ENCODE measurements at places on chromosomes 3 and 15.

- DNase-seq: no peak
Measured at GRCh38 chr3:58116985-58117384, 93.8 kb downstream of the DNASE1L3 start.

DNA sequence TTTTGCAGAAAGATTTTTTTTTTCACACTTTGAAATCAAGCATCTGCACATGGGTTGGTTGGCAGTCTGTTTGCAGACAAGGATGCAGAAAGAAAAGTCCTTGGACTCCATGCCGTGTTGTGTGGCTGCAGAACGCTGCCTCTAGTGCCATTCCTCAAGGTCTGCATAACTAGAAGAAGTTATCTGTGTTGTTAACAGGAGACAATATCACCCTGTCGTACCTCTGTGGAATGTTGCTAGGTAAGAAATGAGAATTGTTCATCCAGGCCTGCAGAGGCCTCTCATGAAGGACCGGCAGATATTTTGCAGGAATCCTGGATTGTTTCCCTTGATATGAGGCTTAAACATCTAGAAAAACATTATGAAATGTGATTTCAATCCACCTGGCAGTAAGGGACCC, 58.5 kb upstream of the PPARG start:
- no peak for DNase-seq

GRCh38 chr15:69036826-69037225, 22.3 kb downstream of the NOX5 start:
- no peak for DNase-seq

DNA sequence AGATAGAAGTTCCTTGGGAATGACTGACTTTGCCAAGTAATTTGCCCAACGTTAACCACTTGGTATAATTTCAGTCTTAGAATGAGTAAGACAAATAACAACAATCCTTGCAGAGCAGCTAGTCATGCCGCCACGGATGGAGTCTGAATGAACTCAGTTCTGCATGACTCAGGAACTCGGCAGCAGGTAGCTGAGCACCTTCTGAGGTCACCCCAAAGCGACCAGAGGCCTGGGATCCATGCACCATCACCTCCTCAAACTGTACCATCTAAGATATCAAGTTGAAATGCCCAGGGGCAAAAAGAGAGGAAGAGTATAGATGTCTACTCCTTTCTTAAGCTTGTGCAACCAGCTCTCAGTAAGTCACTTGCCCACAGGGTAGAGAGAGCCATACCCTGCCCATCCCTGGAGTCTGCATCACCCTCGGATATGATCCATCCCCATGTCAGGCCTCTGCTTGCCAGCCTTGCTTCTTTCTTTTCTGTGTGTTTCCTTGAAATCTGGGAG, 8.5 kb upstream of the CDCP1 start:
- no peak for DNase-seq

DNA sequence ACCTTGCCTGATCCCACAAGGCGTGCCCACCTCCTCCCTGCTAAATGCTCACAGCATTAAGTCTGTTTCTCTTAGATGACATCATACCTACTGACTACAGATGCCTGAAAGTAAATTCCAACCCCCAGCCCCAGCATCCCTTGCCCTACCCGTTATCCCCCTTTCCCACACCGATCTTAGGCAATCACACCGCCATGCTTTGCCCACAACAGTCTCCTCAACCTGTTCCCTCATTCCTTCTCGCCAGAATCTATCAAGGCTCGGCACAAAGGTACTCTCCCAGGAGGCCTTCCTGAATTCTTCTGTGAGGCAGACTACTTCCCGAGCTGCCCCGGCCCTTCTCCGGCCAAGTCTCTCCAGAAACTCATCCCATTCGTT, 789 bp upstream of the SEC61A1 start:
- no peak for DNase-seq

DNA sequence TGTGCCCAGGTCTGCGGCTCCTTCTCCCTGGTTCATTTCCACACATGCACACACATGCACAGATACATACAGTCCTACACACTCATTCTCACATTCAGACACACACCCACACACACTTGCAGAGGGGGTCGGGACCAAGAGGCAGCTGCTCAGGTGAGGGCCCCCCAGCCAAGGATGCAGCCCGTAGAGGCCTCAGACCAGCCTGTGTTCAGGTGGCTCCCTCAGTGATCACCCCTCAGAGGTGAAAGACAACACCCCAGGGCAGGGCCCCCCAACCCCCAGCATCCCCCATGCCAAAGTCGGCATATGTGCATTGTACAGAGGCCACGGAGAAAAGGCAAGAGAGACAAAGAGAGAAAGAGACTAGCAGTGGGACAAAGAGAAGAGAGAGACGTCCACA, 5.9 kb upstream of the CORO2B start:
- DNase-seq: no peak

GRCh38 chr3:71104976-71105375, 478.6 kb downstream of the FOXP1 start:
- DNase-seq: no peak

DNA sequence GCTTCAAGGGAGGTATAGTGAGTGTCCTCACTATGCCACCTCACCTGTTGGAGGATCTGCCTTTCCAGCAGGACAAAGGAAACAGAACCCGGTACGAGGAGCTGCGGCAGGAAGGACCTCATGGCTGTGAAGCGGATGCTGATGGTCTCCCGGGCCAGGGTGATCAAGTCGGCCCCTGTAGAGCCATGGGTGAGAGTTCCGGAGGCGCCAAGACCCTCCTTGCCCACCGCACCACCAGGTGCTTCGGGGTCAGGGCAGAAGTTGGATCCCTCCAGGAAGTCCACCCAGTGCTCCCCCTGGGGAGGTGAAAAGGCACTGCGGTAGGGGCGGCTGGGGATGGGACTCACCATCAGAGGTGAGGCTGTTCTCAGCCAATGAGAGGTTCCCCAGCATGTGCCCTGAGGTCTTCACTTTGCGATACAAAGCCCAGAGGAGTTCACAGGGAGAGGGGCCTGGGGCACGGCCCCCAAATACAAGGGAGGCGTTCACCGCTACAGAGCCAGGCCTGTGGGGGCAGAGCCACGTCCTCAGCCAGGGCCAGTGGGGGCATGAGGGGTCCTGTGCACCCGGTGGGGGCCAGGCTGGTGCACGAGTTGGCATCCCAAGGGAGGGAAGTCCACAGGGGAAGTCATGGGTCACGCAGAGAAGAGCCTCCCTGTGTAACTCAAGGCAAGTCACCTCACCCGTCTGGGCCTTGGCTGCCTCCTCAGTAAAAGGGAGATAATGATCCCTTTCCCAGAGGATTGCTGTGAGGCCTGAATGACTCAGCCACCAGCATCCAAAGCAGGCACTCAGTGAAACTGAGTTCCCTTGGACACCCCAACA, 27.7 kb downstream of the C15orf39 start:
- no peak for DNase-seq

- no peak for DNase-seq
Measured at GRCh38 chr3:175007306-175007705, 148.2 kb downstream of the NAALADL2 start.

DNA sequence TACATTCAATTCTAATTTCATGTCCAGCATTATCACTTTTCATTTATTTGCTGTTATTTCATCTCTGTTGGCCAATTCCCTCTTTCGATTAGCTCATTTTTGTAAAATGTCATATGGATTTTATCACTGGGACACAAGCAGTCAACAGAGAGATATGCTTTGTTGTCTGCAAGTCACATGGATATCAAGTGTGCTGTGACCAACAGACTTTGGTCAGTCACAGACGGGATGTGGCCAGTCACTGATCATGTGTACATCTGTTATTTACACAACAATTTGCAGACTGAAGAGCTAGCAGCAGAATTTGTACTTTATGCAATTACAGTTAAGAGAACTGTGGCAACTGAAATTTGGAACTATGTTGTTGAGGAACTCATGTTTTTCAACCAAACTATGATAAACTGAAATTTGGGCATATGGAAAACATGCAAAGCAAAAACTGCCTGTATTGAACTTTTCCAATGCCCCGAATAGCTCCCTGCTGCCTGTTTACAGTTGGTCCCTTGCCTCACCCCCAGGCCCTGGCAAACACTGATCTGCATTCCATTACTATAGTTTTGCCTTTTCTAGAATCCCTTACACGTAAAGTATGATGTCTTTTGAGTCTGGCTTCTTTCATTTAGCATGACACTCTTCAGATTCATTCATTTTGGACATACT, 104.4 kb downstream of the RPL22L1 start:
- peak; percentile 69 for DNase-seq

DNA sequence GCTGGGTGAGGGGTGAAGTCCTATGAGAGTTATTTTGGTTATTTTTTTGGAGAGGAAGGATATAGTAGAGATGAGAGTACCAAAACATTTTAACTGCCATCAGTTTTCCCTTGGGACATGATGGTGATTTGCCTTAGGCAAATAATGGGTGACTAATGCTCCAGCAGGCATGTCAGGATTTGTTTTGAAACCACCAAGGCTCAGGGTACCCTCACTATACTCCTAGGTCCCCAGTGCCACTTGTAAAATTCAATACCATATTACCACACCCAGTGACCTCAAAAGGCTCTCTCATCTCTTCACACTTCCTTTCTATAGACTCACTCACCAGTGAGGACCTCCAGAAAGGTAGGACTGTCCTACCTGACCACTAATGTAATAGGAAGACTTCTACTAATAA, 83.6 kb downstream of the WDR72 start:
- DNase-seq: no peak

DNA sequence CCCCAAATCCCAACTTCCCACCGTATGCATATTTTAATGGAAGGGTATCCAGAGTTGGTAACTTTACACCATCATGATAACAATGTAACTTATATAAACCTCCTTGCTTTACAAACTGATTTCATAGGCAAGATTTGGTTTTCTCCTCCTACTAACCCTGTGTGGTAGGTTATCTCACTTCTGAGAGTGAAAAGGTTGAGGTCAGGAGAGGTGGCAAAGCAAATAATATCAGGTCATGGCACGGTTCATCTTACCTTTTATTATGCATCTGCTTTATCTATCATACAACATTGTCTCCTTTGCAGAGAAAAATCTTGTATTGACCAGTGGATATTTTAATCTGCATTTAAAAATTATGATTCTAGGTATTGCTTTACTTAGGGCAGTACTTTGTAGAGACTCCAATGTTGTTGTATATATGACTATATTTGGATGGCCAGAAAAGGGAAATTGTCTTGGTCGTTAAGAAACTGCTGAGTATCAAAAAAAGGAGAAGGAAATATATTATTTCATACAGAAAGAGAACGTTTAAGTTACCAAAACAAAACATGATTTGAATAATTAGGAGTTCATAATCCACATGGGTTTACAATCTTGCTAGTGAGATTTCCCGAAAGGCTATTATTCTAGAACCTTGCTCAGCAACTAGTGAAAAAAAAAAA, 30.4 kb downstream of the NFKBIZ start:
- no peak for DNase-seq

DNA sequence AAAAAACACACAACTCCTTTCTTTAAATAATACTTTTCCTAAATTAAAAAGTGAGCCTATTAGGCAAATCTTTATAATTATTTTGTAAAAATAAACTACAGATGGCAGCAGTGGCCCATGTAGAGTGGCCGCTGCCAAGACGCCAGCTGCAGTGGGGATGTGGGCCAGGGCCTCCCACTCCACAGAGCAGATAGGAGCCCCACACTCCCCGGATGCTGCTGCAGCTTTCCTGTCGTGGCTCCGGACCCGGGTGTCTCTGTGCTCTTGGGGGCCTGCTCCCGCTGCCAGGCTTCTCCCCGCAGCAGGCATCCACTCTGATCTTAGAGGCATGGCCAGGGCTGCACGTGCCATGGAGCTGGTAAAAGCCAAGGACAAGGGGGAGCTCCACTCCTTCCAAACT, 67.5 kb downstream of the PROS1 start:
- DNase-seq: no peak

DNA sequence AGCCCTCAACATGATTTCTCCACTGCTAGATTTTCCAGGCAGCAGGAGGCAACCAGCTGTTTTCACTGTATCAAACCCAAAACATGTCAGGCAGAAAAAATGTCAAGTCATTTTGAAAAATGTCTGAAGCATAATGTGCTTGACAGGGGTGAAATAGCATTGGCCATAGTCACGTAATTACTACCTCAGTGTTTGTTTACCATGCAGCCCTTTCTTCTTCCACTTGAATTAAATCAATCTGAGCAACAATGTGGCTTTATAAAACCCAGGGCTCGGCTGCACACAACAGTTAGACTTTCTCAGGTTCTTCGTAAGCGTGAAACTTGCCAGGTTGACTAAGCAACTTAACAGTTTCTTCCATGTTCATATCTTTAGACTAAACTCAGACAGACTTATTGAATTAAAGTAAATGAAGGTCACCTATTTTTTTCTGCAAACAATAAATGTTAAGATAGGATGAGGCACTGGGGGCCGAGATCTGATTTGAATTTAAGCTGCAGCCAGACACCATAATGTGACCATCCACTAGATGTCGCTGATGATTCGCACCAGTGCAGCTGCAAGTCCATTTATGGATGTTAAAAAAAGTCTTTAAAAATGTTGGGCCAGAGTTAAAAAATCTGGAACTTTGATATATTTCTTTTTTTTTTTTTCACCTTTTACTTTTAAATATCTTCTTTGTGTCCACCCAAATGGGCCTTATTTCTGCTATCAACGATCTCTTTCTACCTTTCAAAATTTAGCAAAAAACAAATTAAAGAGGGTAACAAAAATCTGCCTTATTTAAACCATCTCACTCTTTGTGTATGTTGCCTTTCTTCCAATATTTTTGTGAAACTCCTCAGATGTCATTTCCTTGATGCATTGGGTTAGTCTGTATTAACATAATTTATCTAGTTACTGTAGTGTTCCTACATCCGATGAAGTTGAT, 305.9 kb downstream of the CACNA2D3 start:
- DNase-seq: peak; percentile 60

- no peak for DNase-seq
Measured at GRCh38 chr3:99952306-99952705, 134.6 kb downstream of the CMSS1 start.

DNA sequence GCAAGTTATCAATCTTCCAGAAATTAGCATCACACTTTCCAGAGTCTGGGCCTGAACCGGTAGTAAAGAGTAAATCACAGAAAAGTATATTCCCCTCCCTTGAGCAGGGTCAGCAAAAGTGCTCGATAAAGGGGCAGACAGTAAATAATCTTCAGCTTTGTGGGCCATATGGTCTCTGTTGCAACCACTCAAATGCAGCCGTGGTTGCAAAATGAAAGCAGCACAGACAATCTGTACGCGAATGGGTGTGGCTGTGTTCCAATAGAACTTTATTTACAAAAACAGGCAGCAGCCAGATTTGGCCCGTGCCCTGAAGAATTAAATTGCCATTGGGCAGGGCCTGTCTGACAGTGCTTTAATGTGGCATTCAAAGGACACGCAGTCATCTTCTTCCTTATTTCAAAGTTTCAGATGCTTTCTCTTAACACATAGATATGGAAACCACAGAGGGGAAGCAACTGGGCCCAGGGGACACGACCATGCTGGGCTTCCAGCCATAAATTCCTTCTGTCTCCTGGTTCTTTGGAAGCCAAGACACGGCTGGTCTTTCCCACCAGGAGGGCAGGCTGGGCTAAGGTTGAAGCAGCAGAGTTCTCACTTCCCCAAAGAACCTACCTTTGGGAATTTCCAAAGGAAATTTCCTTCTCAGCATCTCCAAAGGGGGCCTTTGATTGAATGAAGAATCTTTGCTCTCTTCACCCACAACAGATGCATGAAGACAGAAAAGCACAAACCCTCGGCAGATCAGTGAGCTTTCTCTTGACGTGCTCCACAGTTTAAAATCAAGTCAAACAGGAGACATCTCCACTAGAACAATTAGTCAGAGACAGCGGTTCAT, 489.8 kb upstream of the PROK2 start:
- peak; percentile 68 for DNase-seq
